Progenitor cell of endocrine pancreas (in vitro differentiated cells): ENCODE measurements at places on chromosomes 16 and 17. TPM values are rescaled to one million over a fixed set of nuclear protein-coding genes. Genes with fewer than 3 reads are reported as not detected.

The FAM83G gene
- 16.6 and 17.3 TPM in 2 replicates for total RNA-seq

The SPAG7 gene
- 70.3 and 71.4 TPM in 2 replicates for total RNA-seq

The CES1 gene
- not detected in 2 replicates for total RNA-seq

The APOH gene
- 0.27 and 0.57 TPM in 2 replicates for total RNA-seq

The PRSS36 gene
- total RNA-seq = 0.65 and 0.69 TPM in 2 replicates

DNA sequence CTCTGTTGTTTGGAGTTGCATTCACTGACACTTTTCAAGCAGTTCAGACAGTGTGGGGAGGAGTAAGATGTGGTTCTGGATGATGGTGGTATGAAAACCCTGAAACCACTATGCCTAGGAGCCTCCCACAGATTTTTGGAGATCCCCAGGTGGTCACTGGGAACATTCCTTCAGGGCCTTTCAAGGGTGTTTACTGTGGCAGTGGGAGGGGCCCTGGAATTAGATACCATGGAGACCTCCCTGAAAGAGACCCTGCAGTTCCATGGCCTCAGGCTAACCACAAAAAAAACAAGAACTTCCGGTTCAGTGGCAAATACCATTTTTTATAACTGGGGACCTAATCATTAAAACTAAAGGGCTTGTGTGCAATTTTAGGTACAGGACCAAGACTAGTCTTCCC, 79.9 kb downstream of the TMEM100 start:
- no peak for DNase-seq

- DNase-seq = no peak
Measured at GRCh38 chr17:81039854-81040758, 5.2 kb downstream of the BAIAP2 start.

DNA sequence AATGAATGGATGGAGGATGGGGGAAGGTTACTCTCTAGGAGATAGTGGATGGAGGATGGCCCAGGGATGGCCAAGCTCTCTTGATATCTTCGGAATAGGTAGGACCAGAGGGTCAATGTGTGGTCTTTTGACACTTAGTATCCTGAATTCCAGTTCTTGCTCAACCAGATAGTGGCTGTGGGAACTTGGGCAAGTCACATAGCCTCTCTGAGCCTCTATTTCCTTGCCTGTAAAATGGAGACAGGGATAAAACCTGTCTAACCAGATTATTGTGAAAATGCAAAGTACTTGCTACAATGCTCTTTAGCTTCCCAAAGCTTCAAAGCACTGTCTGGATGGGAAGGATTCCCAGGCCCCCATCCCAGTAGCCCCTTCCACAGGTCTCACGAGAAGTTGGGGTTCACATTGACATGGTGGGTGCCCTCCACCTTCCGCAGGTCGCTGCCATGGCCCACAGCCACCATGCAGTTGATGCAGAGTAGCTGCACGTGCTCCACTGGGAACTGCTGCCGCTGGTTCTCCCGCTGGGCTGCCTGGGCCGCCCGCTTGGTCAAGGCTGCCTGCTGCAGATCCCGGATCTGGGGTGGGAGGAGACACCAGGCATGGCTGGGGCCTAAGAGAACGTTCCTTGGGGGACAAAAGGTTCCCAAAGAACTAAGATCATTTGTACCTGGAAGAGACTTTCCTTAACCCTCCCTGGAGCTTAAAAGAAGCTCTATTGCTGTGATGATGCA, 5.1 kb upstream of the ZNF385C start:
- DNase-seq = no peak

DNA sequence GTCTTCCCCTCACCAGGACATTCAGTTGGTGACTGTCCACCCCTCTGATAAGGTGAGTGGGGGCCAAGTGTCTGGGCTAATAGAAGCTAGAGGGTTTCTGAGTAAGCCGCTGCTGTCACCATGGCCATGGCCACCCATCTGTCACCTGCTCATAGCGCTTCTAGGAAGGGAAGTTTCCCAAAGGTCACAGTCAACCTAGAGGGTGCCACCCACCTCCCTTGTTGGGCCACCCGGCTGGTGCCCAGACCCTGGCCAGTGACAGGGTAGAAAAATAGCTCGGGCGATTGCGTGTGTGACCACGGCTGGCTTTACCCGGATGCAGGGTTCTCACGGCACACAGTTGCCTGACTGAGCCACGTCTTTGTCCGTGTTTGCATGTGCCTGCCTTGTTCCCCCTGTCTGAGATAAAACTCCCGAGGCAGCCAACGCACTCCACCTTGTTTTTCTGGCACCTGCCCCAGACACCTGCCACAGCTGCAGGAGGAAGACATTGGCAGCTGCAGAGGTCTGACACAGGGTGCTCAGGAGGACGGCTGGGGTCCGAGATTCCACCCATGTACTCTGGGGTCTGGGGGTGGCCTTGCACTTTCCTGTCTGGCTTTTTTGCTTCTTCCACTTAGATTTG, 809 bp downstream of the PIRT start:
- no peak for DNase-seq

GRCh38 chr16:66175058-66175457, 191.4 kb upstream of the CDH5 start:
- no peak for DNase-seq

DNA sequence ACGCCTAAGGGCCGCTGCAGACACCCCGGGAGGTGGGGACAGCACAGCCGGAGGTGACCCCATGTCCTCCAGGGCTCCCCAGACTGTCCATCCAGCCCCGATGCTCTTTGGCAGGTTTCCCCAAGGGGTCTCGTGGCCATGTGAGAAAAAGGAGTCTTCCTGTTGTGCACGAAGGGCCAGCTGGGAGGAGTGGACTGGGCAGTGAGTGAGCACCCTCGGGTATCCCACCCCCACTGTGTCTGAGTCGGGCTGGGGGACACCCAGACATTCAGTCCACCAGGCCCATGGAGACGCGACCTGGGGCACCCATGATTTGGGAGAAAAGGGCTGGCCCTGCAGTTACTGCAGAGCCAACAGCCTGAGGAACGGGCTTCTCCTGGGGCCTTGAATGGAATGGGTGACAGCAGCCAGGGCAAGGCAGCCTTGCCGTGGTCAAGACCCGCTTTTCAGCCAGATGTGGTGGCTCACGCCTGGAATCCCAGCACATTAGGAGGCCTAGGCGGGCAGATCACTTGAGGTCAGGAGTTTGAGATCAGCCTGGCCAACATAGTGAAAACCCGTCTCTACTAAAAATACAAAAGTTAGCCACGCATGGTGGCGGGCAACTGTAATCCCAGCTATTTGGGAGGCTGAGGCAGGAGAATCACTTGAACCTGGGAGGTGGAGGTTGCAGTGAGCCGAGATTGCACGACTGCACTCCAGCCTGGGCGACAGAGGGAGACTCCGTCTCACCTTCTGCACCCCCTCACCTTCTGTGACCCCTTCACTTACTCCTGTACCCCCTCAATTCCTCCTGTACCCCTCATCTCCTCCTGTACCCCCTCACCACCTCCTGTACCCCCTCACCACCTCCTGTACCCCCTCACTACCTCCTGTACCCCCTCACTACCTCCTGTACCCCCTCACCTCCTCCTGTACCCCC, 24.1 kb upstream of the CAPN15 start:
- DNase-seq = no peak

GRCh38 chr17:37848690-37849616, 75.3 kb upstream of the TBC1D3K start:
- DNase-seq = no peak

- no peak for DNase-seq
Measured at GRCh38 chr17:74049967-74050458, 153.5 kb upstream of the RPL38 start.

- DNase-seq = no peak
Measured at GRCh38 chr17:78329263-78330059, 30.4 kb downstream of the SOCS3 start.
